RPMI8226 (cell line): ENCODE measurements at places on chromosomes 2 and 18.

GRCh38 chr2:29012211-29012681, 31.1 kb downstream of the TOGARAM2 start:
- peak; percentile 25 for DNase-seq

GRCh38 chr2:240964704-240965295, 33.6 kb upstream of the SNED1 start:
- DNase-seq, result peak; percentile 42

- DNase-seq, result no peak
These were observed 347.1 kb downstream of the TNS1 start for GRCh38 chr2:217655651-217656050.

DNA sequence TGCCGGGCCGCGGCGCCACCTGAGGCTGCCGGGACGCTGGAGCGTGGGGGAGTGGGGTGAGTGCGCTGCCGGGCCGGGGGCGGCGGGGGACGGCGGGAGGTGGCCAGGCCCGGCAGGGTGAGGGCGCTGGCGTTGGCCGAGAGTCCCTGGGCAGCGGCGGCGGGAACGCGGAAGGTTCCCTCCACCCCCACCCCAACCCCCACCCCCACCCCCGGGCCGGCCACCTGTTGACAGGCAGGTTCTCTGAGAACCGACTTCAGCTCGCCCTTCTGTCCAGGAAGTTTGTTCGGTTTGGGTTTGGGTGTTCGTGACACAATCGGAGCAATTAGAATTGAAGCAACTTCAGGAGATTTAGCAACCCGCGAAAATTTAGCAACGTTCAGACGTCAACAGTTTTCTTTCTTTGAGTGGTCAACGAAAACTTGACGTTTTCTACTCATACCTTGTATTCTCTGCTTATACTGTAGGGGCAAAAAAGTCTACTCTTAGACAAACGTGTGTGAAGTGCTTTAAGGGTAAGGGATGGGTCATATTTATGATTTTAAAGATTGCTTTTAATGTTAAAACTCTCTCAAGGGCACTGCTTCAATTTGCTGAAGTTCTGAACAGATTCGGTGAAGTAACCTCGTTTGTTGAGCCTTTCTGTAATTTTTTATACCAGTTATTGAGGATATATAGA, 9.3 kb downstream of the OTX1 start:
- DNase-seq, result no peak

DNA sequence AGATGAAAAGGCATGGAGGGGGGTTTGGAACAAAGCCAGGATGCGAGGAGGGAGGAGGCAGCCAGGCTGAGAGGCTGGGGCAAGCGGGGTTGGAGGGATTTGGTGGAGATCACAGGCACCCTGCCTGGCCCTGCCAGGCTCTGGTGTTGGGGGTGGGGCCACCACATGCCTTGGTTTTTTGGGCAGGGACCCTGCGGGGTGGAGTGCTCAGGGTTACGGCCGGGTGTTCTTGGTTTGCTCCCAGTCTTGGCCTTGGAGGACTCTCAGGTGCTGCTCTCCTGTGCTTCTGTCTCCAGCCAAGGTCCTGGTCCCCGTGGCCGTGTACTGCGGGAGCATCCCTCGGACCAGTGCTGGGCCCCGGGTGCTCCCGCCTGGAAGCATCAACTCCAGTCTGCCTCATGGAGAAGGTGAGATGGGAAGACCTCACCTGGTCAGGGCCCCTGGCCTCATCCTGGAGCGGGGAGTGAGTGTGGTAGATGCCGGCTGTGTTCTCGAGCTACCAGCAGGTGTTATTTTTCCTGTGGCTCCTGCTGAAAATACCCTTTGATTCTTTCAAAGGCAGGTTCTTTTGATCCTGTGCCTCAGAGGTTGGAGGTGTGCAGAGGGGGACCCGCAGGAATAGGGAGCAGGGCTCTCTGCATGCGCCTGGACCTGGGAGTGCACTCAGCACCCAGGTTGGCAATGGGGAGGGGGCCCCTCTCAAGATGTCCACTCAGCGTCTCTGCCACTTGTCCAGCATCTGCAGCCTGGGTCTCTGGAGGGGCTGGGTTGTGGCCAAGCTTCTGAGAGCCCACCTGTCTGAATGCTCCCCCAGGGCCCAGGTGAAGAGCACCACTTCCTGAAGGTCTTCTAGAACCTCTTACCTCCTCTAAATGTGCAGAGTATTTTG, 17.0 kb downstream of the TOGARAM2 start:
- no peak for DNase-seq

GRCh38 chr18:37362158-37362890, 203.3 kb downstream of the CELF4 start:
- no peak for DNase-seq

- no peak for DNase-seq
These were observed 223.4 kb downstream of the SP3 start for GRCh38 chr2:173741759-173742158.
